PC-9 (cell line): ENCODE measurements at places on chromosomes 2 and 18. TPM values are rescaled to one million over a fixed set of nuclear protein-coding genes. Genes with fewer than 3 reads are reported as not detected.

GRCh38 chr18:62131301-62131909 lies 55.5 kb downstream of the PIGN start:
- DNase-seq = peak; percentile 41

DNA sequence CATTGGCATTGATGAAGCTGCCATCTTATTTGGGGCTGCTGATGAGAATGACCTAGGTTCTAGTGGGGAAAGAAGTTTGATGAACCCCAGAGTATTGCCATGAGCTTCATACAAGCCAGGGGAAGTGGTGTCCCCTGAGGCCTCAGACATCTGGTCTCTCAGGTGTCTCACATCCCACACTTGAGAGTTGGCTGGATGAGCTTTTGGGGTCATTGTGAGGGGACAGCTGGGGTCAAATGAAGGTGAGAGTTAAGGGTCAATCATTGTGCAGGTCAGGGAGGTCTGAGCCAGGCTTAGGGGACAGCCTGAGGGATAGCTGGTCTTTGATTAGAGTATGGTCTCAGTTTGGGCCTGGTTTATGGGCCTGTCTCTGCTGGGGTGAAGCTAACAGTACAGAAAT lies 336.5 kb downstream of the CYP26B1 start:
- DNase-seq = no peak

- no peak for DNase-seq
Observed at GRCh38 chr18:76951456-76952247, 129.3 kb downstream of the ZNF236 start.

- DNase-seq = no peak
Observed at GRCh38 chr2:133092571-133092970, 422.6 kb upstream of the LYPD1 start.

DNA sequence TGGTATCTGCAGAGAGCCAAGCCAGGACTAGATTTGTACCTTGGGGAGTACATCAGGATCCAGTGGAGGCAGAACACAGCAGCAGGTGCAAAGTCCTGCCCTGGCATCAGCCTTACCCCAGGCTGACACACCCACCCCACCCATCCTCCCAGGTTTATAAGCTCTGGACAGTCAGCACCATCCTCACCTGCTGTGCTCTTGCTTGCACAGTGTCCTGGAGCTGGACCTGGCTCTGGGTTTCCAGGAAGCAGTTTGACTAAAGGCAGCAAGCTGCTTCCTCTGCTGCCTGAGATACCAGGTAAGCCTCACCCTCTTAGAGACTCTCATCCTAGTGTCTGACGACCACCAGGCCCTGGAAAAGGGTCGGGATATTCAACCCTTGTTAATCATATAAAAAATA lies at the start of gene SULT1C3:
SULT1C3 (plus strand) TSS at position 183 of the 400 bp plus-strand sequence. CDS start 7,227 bp downstream, outside the sequence.
- no peak for DNase-seq

GLS gene
- 66.4 and 68.5 TPM in 2 replicates for total RNA-seq

PLB1 gene
- 1.7 and 2.7 TPM in 2 replicates for total RNA-seq

VWA3B gene
- total RNA-seq = not detected in 2 replicates

RPRM gene
- total RNA-seq = 2.1 and 2.9 TPM in 2 replicates
